ENCODE measurements at places on chromosomes 6 and 20. TPM values are rescaled to one million over a fixed set of nuclear protein-coding genes. Genes with fewer than 3 reads are reported as not detected.

Gene MDC1
- total RNA-seq: 9.8 TPM

Gene ADTRP
- total RNA-seq: 0.17 TPM

Gene EDN1
- total RNA-seq: 0.15 TPM

Gene FAM217A
- not detected for total RNA-seq

Gene HCK
- not detected for total RNA-seq

Gene ANKRD6
- 0.84 TPM for total RNA-seq

Gene RAD21L1
- total RNA-seq: not detected

Gene SIRPD
- not detected for total RNA-seq

Gene PTPN1
- total RNA-seq: 41.5 TPM

Measured in bronchus fibroblast of lung (primary cell).